ENCODE measurements at places on chromosomes 11 and 22. TPM values are rescaled to one million over a fixed set of nuclear protein-coding genes. Genes with fewer than 3 reads are reported as not detected.

GRCh38 chr11:4466871-4467442 is 15.5 kb upstream of the OR52K1 start:
- no peak for DNase-seq

- DNase-seq, result no peak
These were observed 7.0 kb upstream of the LYVE1 start for GRCh38 chr11:10575346-10576034.

DNA sequence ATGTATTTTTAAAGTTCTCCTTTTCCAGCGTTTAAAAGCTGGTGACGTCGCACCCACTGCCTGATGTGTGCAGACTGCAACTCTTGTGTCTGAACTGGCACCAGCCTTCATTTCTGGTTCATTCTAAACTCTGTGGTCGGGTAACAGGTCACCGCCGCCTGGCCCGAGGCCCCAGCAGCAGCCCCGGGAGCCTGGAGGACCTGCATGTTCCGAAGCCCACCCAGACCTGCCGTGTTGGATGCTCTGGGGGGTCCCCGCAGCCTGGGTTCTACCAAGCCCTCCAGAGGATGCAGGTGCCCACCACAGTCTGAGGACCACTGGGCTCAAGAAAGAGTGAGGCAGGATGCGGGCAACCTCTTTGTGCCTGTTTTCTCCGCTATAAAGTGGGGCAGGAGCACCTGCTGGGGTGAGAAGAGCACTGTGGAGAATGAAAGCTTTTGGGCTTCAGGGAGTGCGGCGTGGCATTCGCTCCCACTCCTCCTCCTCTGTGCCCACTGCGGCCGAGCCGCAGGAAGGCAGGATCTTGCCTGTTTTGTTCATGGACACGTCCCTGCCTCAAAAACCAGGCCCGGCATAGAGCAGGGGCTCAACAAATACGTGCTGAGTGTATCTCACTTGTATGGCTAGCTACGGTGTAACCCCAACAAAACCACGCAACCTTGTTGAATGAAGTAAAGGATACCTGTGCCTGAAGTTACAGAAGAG is 40.1 kb downstream of the CERK start:
- DNase-seq, result no peak

Gene UBQLNL
- 0.31 TPM for polyA plus RNA-seq
